Kidney (tissue), 22 donors: ENCODE measurements at places on chromosomes 1 and 21. TPM values are rescaled to one million over a fixed set of nuclear protein-coding genes. Genes with fewer than 3 reads are reported as not detected.

- DNase-seq = no peak
These were observed 94.4 kb upstream of the GREM2 start for GRCh38 chr1:240706150-240706935.

The CYP4A22 gene
- total RNA-seq = 4.1 TPM

The RBM11 gene
- 3.3 TPM for total RNA-seq

The SPATA1 gene
- total RNA-seq = 2.5 TPM

GRCh38 chr1:55947446-55947845, 631.9 kb downstream of the PLPP3 start:
- no peak for DNase-seq

The FGR gene
- total RNA-seq = 23.3 TPM
